ENCODE measurements at places on chromosomes 2 and 18. TPM values are rescaled to one million over a fixed set of nuclear protein-coding genes. Genes with fewer than 3 reads are reported as not detected.
A peak's percentile ranks its signal among the peaks of the same experiment; 100 is the strongest.

DNA sequence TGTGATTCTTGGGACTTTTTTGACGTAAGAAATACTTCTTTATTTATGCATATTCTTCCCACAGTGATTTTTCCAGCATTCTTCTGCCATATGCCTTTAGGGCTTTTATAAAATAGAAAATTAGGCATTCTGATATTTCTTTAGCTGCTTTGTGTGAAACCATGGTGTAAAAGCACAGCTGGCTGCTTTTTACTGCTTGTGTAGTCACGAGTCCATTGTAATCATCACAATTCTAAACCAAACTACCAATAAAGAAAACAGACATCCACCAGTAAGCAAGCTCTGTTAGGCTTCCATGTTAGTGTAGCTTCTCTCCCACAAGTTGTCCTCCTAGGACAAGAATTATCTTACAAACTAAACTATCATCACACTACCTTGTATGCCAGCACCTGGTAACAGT, 62.6 kb downstream of the EIF5B start:
- H3K36me3 ChIP-seq, result peaks cover 86% of the 10 kb centered on the region
- no peak overlapping the region for H3K4me3 ChIP-seq
- no peaks in the 10 kb centered on the region for H3K27me3 ChIP-seq
- no peak for DNase-seq
- H3K4me1 ChIP-seq, result no peaks in the 10 kb centered on the region

DNA sequence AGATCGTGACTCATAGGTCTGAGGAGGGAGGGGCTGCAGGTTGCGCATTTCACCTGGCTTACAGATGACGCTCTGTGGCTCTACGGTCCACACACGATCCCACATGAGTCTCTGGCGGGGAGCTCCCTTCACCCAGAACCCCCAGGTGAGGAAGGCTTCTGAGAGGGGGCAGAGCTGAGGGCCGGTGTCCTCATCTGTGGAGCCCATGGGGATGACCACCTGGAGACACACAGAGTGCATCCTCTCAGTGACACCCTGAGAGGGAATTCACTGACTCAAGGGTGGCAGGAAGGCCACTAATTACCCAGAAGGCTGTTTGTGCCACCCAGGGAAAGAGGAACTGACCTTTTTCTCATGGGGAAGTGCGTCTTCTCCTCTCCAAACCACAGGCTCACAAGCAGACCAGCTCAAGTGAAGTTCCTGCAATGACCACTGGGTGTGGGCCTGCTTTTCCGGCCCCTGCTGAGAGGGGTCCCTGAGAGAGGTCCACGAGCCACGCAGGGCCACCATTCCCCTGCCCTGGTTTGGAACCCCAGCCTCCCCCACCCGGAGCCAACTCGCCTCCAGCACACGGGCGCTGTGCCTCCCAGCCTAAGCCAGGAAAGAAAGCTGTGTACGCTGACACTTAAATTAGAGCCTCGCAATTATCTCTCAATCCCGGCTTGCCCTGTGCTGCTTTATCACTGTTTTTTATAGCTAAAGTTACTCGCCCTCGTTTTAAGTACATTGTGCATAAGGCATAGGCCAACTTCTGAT, 114.1 kb downstream of the BCL11A start:
- H3K4me1 ChIP-seq, result no peaks in the 10 kb centered on the region
- H3K4me3 ChIP-seq, result peak overlapping the region; percentile 20
- no peaks in the 10 kb centered on the region for H3K27me3 ChIP-seq
- DNase-seq, result peak; percentile 54

- no peak overlapping the region for H3K27ac ChIP-seq
- H3K27me3 ChIP-seq, result no peaks in the 10 kb centered on the region
- H3K36me3 ChIP-seq, result no peaks in the 10 kb centered on the region
- H3K4me3 ChIP-seq, result no peak overlapping the region
- DNase-seq, result no peak
- no peaks in the 10 kb centered on the region for H3K4me1 ChIP-seq
Measured at GRCh38 chr2:16978301-16978700, 312.7 kb upstream of the CYRIA start.

DNA sequence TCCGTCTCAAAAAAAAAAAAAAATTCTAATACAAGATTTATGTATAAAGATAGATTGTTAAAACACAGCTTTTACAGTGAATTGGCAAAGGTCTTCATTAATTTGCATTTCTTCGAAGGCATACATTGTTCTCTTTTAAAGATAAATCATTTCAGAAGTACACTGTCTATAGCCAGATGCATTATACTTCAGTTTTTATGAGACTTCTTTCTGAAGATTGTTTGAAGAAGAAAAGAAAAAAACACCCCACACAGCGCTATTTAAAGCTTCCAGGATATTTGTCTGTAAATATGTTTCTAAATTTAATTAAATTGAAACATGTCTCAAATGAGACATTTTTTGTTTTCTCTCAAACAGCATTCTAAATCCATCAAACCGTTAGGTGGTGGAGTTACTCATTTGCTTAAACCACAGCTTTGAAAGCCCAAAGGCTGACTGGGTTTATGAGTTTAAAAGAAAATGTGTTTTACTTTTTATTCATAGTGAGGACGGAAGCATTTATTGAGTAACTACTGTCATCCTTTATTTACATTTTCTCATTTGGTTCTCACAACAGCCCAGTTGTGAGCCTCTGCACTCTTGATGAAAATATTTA, 42.4 kb upstream of the C1GALT1C1L start:
- no peak overlapping the region for H3K4me3 ChIP-seq
- H3K27ac ChIP-seq, result no peak overlapping the region
- peaks cover 4% of the 10 kb centered on the region for H3K27me3 ChIP-seq
- H3K36me3 ChIP-seq, result no peaks in the 10 kb centered on the region
- DNase-seq, result no peak
- H3K4me1 ChIP-seq, result no peaks in the 10 kb centered on the region

- DNase-seq, result no peak
- no peak overlapping the region for H3K27ac ChIP-seq
- H3K4me1 ChIP-seq, result peaks cover 17% of the 10 kb centered on the region
- H3K4me3 ChIP-seq, result no peak overlapping the region
- no peaks in the 10 kb centered on the region for H3K27me3 ChIP-seq
Measured at GRCh38 chr2:100778637-100779450, 41.1 kb upstream of the NPAS2 start.

GRCh38 chr2:150689590-150689989, 202.1 kb upstream of the RND3 start:
- H3K27ac ChIP-seq, result no peak overlapping the region
- no peak for DNase-seq
- no peak overlapping the region for H3K4me3 ChIP-seq
- H3K4me1 ChIP-seq, result no peaks in the 10 kb centered on the region

- no peaks in the 10 kb centered on the region for H3K27me3 ChIP-seq
- no peak overlapping the region for H3K4me3 ChIP-seq
- H3K4me1 ChIP-seq, result no peaks in the 10 kb centered on the region
- no peak for DNase-seq
Measured at GRCh38 chr2:203775684-203776083, 69.2 kb downstream of the CD28 start.

DNA sequence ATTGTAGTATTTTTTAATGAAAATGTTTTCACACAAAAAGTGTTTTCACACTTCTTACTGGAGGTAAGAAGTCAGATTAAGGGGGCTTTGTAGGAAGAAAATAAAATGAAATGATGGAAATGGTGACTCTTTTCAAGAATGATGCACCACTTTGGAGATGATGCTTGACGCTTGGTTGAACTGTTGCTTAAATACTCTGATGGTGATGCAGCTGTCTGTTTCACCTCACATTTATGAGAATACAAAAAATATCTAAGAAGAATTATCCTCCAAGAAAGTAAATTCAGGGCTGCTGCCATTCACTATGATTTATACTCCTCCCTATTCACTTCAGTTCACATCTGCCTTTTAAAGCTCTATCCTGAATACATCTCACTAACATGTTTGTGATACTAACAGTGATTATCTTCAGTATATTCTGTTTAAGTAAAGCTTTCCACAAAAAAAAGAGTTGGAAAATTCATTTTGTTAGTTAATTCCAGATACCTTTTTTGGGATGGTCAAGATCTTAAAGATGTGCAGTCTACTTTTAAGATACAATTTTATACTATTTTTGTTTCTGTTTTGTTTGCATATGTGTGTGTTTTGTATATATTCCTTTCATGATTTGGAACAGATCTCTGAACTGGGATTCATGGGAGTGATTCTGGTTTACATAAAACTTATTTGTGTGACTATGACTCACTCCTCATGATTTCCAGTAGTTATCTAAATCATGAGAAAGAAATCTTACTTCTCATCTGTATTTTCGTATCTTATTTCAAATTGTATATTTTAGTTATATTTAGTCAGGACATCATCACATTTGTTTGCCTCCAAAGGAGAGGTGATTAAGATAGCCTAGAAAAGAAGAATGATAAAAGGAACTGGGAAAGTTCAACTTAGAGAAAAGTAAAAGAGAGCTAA, 53.1 kb downstream of the SLC39A10 start:
- H3K27me3 ChIP-seq, result no peaks in the 10 kb centered on the region
- no peak overlapping the region for H3K4me3 ChIP-seq
- peaks cover 6% of the 10 kb centered on the region for H3K4me1 ChIP-seq
- no peak for DNase-seq

The CFC1B gene
- not detected for total RNA-seq

The CAVIN2 gene
- 120 TPM for total RNA-seq

All from heart left ventricle (tissue), 16 donors.